ENCODE measurements at places on chromosomes 4 and X.

GRCh38 chr4:12359420-12359819 lies 930.7 kb upstream of the HS3ST1 start:
- DNase-seq = no peak

- DNase-seq = no peak
These were observed 4.8 kb downstream of the ADD1 start for GRCh38 chr4:2848449-2848848.

DNA sequence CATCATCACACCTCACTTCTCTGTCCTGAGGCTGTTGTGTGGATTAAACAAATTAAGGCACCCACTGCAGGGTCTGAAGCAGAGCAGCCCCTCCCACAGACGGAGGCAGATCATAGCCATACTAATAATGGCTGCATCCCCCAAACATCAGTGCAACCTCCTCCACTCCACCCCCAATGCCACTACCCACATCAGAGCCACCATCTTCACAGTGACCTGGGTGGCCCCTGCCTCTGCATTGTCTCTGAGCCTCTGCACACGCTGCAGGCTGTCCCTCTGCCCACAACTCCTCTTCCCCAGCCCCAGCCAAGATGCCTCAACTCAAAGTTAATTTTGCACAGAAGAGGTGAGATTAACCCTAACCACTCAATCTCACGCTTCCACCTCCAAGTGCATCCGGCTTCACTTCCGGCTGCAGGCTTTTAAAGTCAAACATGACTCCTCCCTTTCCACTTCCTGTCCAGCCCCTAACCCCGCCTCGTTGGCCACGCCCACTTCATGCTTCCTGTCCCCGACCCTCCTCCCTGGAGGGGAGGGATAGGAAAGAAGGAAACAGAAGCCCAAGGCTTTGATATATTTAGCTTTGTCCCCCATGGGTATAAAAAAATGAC lies 22.7 kb downstream of the JAKMIP1 start:
- DNase-seq = no peak

DNA sequence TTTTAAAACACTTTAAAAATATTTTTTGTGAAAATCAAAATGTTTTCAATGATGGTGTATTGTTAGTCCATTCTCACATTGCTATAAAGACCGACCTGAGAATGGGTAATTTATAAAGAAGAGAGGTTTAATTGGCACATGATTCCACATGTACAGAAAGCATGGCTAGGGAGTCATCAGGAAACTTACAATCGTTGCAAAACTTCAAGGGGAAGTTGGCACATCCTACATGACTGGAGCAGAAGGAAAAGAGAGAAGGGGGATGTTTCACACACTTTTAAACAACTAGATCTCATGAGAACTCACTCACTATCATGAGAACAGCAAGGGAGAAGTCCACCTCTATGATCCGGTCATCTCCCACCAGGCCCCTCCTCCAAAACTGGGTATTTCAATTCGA lies 110.7 kb downstream of the TMEM47 start:
- DNase-seq = no peak

DNA sequence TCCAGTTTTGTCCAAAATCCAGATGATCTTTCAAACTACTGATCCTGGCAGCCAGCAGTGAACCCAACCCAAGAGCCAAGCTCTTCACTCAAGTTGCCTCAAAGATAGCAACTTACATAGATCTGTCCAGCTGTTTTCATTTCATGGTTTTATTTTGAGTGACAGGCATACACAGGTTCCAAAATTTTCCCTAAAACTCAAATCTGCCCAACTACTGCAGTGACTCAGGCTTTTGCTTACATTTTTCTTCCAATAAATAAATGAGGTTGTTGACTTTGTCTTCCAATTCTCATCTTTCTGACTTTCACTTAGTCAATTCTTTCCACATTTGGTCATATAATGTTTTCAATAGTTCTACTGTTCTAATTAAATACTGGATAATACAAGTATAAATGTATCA lies 158.8 kb downstream of the TECRL start:
- no peak for DNase-seq

- DNase-seq = no peak
These were observed 14.6 kb upstream of the CLTRN start for GRCh38 chrX:15679246-15679645.

DNA sequence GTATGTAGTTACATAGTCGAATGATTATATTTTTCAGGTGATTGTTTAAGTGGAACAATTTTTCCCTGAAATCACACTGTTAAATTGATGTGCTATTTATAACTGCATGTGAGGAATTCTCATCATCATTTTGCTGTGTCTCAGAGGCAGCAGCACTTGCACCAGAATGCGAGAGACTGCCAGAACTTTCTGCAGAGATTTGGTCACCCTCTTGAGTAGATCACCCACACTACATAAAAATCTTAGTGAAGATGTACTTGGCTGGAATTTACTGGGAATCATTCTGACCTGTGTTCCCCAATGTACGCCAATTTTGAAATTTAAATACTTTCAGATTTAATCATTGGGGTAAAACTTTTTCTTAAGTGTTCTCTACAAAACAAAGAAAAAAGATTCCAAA lies 5.4 kb downstream of the UGT2B4 start:
- DNase-seq = no peak

DNA sequence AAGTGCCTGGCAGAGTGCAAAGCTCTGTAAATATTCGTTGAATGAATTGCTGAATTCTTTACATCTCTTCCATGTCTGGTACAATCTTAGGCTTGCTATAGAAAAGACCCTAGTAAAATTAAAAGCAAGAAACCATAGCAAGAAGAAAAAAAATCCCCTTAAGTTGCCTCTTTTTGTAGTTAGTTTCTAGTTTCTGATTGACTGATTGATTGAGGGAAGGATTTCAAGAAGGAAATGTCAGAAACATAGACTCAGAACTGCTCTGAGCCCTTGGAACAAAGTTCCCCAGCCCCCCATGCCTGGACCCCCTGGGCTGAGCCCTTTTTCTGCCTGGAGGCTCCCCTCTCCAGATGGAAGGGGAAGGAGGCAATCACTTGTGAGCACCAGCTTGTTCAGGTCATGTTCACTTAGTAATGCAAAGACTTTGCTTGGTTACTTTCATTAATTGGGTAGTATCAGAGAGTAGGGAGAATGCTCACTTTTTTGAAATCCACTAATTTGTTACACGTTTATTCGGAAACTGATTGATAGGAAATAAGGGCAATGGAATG lies 35.6 kb downstream of the DAPP1 start:
- no peak for DNase-seq

- DNase-seq = no peak
These were observed 31.1 kb downstream of the RAP2C start for GRCh38 chrX:132188175-132188574.

- no peak for DNase-seq
These were observed 54.2 kb downstream of the RHOXF2B start for GRCh38 chrX:120023259-120023658.

DNA sequence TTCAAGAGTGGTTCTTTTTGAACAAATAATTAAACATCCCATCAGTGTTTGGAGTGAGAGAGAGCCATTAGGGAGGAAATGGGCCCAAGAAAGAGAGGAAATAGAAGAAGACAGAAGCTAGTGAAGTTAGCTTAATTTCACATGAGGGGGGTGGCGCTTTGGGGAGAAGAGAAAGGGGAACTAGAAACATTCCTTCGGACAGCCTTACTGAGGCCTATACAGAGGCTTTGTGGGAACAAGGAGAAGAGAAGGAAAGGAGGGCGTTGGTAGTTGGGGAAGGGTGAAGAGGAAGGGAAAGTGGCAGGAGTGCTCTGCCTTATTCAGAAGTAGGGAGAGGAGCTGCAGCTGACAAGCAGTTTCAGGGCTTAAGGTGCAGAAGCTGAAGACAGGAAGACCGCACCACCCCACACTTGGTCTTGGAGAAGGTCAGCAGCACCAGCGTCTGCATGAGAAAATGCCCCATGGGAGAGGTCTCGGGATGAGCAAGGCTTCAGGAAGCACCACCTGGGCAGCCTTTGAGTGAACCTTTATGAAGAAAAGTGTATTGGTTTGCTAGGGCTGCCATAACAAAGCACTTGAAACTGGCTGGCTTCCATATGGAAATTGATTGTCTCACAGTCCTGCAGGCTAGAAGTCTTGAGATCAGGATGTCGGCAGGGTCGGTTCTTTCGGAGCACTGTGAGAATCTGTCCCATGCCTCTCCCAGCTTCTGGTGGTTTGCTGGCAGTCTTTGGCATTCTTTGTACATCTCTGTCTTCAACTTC lies 85.1 kb downstream of the KIT start:
- no peak for DNase-seq

All from SJSA1 (cell line).